ENCODE measurements at places on chromosomes 2 and 18. TPM values are rescaled to one million over a fixed set of nuclear protein-coding genes. Genes with fewer than 3 reads are reported as not detected.
A peak's percentile ranks its signal among the peaks of the same experiment; 100 is the strongest.

Gene ERMN
- 2.2 TPM for total RNA-seq

GRCh38 chr2:202821206-202822160 lies 50.1 kb downstream of the ICA1L start:
- no peaks in the 10 kb centered on the region for H3K4me1 ChIP-seq
- H3K27ac ChIP-seq = no peak overlapping the region
- DNase-seq = no peak
- no peaks in the 10 kb centered on the region for H3K27me3 ChIP-seq
- no peak overlapping the region for H3K4me3 ChIP-seq

Gene COL4A3
- total RNA-seq = not detected

GRCh38 chr18:50398099-50398498 lies 23.3 kb downstream of the SKA1 start:
- no peak overlapping the region for H3K4me3 ChIP-seq
- peaks cover 38% of the 10 kb centered on the region for H3K27me3 ChIP-seq
- peaks cover 16% of the 10 kb centered on the region for H3K36me3 ChIP-seq
- no peak overlapping the region for H3K27ac ChIP-seq

GRCh38 chr2:23200787-23201114 lies 184.2 kb upstream of the KLHL29 start:
- H3K4me1 ChIP-seq = no peaks in the 10 kb centered on the region
- no peak overlapping the region for H3K27ac ChIP-seq
- no peaks in the 10 kb centered on the region for H3K36me3 ChIP-seq
- H3K27me3 ChIP-seq = no peaks in the 10 kb centered on the region
- DNase-seq = no peak

- no peak for DNase-seq
- H3K27ac ChIP-seq = no peak overlapping the region
- H3K36me3 ChIP-seq = peaks cover 4% of the 10 kb centered on the region
- peaks cover 61% of the 10 kb centered on the region for H3K27me3 ChIP-seq
- peaks cover 9% of the 10 kb centered on the region for H3K4me1 ChIP-seq
These were observed 5.2 kb downstream of the GATA6 start for GRCh38 chr18:22174341-22175145.

DNA sequence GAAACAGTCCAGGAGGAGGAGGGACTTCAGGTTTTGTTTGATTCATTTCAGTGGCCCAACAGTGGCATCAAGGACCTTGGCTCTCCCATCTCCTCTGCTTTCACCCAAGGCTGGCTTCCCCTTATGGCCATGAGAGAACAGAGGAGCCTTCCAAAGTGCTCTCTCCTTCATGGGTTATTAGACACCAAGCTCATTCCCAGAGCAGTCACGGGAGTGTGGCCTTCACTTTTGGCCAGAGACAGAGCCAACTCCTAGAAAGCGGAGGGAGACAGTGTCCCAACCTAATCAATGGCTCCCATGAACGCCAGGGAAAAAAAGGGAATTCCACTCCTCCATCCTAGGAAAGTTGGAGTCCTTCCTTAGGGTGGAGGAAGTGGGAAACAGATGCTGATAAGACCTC lies 871 bp upstream of the DUSP28 start:
- DNase-seq = peak; percentile 21
- no peaks in the 10 kb centered on the region for H3K27me3 ChIP-seq
- peaks cover 60% of the 10 kb centered on the region for H3K36me3 ChIP-seq
- H3K4me1 ChIP-seq = peaks cover 63% of the 10 kb centered on the region
- H3K27ac ChIP-seq = peak overlapping the region; percentile 46

GRCh38 chr2:189530965-189531637 lies 49.5 kb downstream of the SLC40A1 start:
- H3K4me1 ChIP-seq = no peaks in the 10 kb centered on the region
- H3K4me3 ChIP-seq = no peak overlapping the region
- H3K27ac ChIP-seq = no peak overlapping the region
- no peaks in the 10 kb centered on the region for H3K36me3 ChIP-seq

GRCh38 chr18:49690312-49690711 lies 123.0 kb downstream of the ACAA2 start:
- H3K27me3 ChIP-seq = peaks cover 7% of the 10 kb centered on the region
- no peak for DNase-seq
- no peak overlapping the region for H3K27ac ChIP-seq

DNA sequence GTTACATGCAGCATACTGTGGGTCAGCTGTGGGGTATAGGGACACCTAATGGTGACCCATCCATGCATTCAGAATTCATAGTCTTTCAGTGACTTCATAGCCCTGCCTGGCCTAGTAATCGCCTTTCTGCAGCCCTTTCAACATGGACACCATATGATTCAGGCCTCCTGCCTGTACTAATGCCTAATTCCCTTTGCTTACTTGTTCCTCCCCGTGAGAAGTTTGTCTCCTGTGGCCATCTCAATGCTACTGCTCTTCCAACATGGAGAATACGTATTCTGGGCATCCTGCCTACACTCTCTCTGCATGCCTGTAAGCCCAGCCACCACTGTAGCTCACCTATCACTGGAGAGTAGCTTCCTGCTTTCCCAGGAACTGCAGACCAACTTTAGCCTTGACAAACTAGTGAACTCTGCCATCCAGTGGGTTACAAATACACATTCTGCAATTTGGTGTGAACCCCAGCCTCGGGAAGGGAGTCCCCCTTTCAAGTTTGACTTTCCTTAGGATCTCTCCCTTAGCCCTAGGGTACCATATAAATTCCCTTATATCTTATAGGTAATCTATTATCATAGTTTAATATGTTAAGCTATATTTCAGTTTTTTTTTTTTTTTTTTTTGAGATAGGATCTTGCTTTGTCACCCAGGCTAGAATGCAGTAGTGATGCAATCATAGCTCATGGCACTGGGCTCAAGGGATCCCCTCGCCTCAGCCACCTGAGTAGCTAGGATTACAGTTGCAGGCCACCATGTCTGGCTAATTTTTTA lies 22.3 kb downstream of the M1AP start:
- H3K36me3 ChIP-seq = no peaks in the 10 kb centered on the region
- no peak overlapping the region for H3K27ac ChIP-seq
- DNase-seq = no peak
- H3K4me1 ChIP-seq = no peaks in the 10 kb centered on the region
- H3K4me3 ChIP-seq = no peak overlapping the region

GRCh38 chr2:201642086-201642578 lies 1.2 kb downstream of the TMEM237 start:
- H3K36me3 ChIP-seq = peaks cover 7% of the 10 kb centered on the region
- no peaks in the 10 kb centered on the region for H3K27me3 ChIP-seq
- peak overlapping the region; percentile 95 for H3K27ac ChIP-seq
- H3K4me1 ChIP-seq = peaks cover 23% of the 10 kb centered on the region
- peak overlapping the region; percentile 86 for H3K4me3 ChIP-seq
- no peak for DNase-seq

Gene PLEKHB2
- total RNA-seq = 62.0 TPM

DNA sequence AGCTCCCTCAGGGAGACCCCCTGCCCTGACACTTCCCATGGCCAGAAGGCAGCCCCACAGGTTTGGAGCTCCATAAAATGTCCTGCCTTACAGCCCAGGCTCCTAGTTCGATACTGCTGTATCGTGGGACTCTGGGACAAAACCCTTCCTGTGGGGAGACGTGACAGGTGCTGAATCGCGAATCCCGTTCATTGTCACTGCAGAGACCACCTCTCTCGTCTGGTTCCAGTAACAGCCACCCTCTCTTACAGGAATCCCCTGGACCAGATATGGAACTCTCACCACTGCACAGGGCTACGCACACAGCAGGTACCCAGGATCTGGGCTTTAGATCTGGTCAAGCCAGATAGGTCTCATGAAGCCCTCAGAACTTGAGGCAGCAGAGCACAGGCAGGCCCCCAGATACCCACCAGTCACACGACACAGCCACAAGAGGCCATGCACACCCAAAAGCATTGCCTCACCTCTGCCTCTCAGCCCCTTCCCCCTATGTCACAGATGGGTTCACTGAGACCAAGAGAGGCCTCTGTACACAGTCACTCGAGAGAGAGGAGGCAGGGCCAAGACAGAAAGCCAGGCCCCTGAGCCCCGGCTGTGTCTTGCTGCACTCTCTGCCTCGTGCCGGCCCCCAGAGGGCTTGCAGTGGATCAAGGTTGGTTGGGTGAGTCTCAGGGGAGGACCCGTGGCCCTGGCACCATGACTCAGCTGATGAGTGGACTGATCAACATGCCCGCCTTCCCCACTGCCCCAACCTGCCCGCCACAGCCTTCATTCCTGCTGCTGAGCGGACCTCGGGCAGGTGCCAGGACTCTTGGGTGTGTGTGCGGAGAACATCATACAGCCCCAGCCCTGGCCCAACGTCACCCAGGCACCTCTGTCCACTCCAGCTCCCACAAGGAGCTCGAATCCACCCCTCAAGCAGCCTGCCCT lies 7.6 kb downstream of the SDC1 start:
- no peaks in the 10 kb centered on the region for H3K4me1 ChIP-seq
- no peak overlapping the region for H3K4me3 ChIP-seq
- DNase-seq = no peak
- peaks cover 24% of the 10 kb centered on the region for H3K27me3 ChIP-seq
- H3K27ac ChIP-seq = no peak overlapping the region

DNA sequence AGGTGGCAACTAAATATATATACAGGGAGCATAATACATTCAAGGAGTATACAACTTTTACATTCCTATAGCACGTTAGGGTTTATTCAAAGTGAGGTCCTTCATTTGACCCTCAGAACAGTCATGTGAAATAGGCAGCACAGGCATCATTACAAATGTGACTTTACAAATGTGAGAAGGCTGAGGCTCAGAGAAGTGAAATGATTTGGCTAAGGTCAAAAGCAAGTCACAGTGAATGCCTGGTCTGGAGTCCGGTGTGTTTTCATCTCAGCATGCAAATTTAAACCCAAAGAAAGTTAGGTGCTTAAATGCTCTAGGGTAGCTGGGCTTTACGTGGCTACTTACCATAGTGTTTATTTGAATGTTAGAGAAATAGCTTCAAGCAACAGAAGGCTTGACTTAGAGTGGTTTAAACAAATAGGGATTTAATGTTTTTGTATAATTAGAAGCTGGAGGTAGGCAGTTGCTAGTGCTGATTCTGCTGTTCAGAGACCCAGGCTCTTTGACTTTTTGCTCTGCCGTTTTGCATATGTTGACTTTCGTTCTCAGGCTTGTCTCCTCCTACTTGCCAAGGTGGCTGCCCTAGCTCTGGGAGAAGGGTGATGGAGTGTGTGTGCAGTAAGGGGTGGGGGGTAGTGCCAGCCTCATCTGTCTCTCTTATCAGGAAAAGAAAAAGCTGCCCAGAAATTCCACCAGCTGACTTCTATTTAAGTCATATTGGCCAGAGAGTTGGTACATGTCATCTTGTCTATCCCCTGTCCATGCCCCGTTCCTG lies 89.2 kb downstream of the PLCL1 start:
- peaks cover 7% of the 10 kb centered on the region for H3K27me3 ChIP-seq
- DNase-seq = no peak
- no peak overlapping the region for H3K27ac ChIP-seq
- H3K4me1 ChIP-seq = peaks cover 20% of the 10 kb centered on the region
- peaks cover 2% of the 10 kb centered on the region for H3K36me3 ChIP-seq

Gene PRSS56
- total RNA-seq = not detected

Gene SLC4A5
- 1.6 TPM for total RNA-seq

GRCh38 chr18:7601936-7602335 lies 34.8 kb downstream of the PTPRM start:
- no peaks in the 10 kb centered on the region for H3K4me1 ChIP-seq
- H3K27me3 ChIP-seq = no peaks in the 10 kb centered on the region

DNA sequence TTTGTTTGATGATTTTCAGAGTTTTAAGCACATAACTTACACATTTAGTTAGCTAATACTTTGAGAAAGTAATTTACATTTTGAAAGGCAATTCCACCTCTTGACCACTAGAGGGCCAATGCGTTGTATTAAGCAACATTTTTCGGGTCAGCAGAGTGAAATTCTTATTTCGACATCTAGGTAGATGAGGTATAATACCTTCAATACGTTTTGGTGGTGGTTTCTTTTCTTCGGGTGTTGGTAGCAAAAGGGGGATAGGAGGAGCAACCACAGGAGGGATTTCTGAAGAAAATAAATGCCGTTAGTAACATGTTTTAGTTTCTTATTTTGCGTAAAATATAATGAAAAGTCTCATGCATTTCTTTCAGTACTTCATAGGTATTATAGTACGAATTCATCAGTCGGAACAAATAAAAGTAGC lies 106.3 kb downstream of the TTN start:
- no peak for DNase-seq
- no peak overlapping the region for H3K4me3 ChIP-seq
- no peaks in the 10 kb centered on the region for H3K36me3 ChIP-seq
- no peaks in the 10 kb centered on the region for H3K27me3 ChIP-seq
- no peak overlapping the region for H3K27ac ChIP-seq

DNA sequence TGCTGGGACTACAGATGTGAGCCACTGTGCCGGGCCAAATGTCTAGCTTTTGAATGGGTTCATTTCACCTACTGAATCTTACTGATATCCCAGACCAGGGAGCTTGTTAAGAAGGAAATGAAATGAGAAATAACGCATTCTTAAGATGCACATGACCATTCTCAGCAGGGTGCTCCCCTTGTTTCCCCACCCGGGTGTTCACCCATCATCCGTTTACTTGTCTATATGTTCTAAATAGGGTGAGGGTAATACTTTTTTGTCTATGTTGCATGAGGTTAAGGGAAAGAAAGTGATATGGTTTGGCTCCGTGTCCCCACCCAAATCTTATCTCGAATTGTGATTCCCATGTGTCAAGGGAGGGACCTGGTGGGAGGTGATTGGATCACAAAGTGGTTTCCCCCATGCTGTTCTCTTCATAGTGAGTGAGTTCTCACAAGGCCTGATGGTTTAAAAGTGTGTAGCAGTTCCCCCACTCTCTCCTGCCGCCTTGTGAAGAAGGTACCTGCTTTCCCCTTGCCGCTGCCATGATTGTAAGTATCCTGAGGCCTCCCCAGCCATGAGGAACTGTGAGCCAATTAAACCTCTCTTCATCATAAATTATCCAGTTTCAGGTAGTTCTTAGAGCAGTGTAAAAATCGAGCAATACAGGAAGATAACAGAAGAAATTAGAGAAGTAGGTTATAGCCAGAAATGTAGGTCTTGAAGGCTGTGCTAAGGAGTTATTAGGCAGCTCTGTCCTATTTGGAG lies 129.1 kb downstream of the DDX1 start:
- H3K27ac ChIP-seq = no peak overlapping the region
- no peak overlapping the region for H3K4me3 ChIP-seq
- H3K27me3 ChIP-seq = peaks cover 2% of the 10 kb centered on the region
- H3K36me3 ChIP-seq = no peaks in the 10 kb centered on the region
- no peak for DNase-seq
- H3K4me1 ChIP-seq = no peaks in the 10 kb centered on the region

- no peak overlapping the region for H3K4me3 ChIP-seq
- H3K27me3 ChIP-seq = no peaks in the 10 kb centered on the region
- H3K27ac ChIP-seq = no peak overlapping the region
- H3K4me1 ChIP-seq = peaks cover 24% of the 10 kb centered on the region
- H3K36me3 ChIP-seq = no peaks in the 10 kb centered on the region
- no peak for DNase-seq
These were observed 15.9 kb upstream of the AGFG1 start for GRCh38 chr2:227456102-227456501.

Gene NBAS
- 28.2 TPM for total RNA-seq

Gene SALL3
- total RNA-seq = not detected

- H3K27me3 ChIP-seq = peaks cover 15% of the 10 kb centered on the region
- peaks cover 32% of the 10 kb centered on the region for H3K4me1 ChIP-seq
- H3K4me3 ChIP-seq = no peak overlapping the region
- peaks cover 2% of the 10 kb centered on the region for H3K36me3 ChIP-seq
- no peak overlapping the region for H3K27ac ChIP-seq
These were observed 55.9 kb upstream of the EPAS1 start for GRCh38 chr2:46241344-46241743.

- H3K4me3 ChIP-seq = no peak overlapping the region
- no peak for DNase-seq
- no peaks in the 10 kb centered on the region for H3K4me1 ChIP-seq
- no peak overlapping the region for H3K27ac ChIP-seq
These were observed 279.0 kb upstream of the CDH2 start for GRCh38 chr18:28455971-28456370.

Gene CPO
- total RNA-seq = not detected

Gene G6PC2
- not detected for total RNA-seq

- DNase-seq = no peak
- H3K4me3 ChIP-seq = no peak overlapping the region
- H3K4me1 ChIP-seq = peaks cover 8% of the 10 kb centered on the region
- H3K27me3 ChIP-seq = no peaks in the 10 kb centered on the region
- H3K27ac ChIP-seq = no peak overlapping the region
These were observed 32.5 kb downstream of the DPP4 start for GRCh38 chr2:162041485-162041884.

Data from activated CD8-positive, alpha-beta T cell treated with anti-CD3 and anti-CD28 coated beads, Interleukin-2, amount 10 ng/mL, durations not matched to agents 7 days and 5 days (primary cell).